PC-9 (cell line): ENCODE measurements at places on chromosomes 12 and 14.

GRCh38 chr12:28446031-28446430 is 255.8 kb downstream of the CCDC91 start:
- DNase-seq, result no peak

DNA sequence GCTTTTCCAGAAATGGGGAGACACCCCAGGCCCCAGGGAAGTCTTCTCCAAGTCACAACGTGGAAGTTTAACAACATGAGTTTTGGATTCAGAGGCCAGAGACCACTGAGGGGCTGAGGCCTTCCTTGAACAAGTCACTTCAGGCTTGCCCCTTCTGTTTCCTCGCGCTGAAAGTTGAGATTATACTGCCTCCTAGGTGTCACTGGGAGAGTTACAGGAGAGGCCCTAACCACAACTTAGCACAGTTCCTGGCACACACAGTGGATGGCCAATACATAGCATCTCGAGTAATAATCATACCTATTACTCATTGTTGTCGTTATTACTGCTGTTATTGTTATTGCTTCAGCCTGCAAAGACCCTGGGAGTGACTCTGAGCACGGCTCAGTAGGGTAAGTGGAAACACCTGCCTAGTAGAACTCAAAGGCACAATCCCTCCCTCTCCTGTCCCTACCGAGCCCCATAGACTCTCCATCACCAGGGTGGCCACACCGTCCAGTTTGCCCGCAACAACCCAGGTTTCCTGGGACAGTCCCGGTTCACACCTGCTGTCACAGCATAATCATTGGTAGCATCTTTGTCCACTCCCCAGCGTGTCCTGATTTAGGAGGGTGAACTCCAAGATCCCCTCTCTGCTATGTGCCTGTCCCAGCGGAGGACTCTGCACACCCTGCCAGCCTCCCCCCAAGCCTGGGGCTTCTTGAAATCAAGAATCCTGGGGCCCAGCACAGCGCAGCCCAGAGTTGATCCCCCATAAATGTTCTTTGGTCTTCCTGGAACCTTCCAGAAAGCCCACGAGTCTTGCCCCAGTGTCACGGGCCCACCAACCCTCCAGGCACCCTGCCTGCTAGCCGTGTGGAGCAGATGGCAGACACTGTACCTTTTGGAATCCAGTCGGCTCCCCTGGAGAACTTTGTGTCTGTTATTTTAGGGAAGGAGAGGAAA is 85.0 kb downstream of the SYNE3 start:
- no peak for DNase-seq

GRCh38 chr14:95348395-95349080 is 28.8 kb upstream of the CLMN start:
- DNase-seq, result no peak

DNA sequence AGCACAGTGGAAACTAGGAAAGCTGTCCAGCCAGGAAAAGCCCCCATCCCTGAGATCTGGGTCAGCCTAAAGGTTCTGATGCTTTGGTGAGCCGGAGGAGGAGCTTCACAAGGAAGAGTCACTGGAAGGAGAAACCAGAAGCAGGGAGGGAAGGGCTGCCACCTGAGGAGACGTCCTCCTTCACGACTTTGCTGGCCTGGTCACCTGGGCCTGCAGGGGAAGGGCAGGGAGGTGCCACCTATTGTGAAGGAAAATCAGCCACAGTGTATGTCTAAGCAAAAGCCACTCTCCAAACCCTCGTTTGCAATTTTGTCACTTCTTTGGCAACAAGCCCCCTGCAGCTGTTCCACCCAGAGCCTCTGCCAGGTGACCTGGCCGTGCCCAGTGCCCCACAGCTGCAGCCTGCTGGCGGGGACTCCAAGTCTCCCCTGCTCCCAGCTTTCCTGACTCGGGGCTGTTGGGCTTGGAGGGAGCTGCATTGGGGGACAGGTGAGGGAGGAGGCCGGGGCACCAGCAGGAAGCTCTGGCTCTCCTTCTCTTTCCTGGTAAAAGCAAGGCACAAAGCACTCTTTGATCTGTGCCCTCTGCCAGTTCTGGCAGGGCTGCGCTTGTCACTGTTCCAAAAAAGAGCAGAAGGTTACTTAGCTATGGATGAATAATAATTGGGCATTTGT is 120.9 kb upstream of the BCL2L14 start:
- DNase-seq, result peak; percentile 23

DNA sequence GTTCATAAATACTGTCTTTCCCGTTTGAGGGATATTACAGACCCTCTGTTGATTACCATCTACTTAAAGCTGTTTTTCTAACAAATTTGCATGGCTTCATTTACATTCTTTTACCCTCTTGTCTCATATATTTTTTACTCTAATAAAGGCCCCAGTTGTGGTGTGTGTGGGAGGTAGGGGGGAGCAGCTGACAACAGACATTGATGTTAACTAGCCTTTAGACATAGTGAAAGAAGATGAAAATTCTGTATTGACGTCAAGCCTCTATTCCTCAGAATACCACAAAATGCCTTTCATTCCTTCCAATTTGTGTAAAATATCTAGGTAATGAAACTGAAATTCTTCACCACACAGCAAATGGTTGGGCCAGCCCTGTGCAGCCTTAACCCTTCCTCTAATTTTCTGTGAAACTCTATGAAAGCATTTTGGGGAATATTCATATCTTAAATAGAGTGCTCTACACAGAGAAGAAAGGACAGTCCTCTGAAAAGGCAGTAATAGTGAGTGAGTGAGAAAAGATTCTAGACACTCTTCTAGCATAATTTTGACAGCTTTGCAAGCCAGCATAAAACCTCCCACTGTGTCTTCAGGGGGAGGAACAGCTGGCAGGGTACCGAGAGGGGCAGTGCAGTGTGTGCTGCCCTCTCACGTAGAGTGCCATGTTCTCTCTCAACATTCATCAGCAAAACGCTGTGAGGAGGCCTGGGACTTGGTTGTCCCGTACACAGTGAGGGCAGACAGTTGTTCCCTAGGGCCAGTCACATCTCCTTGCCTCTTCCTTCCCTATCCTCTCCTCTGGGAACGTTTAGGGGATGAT is 20.1 kb upstream of the CERS5 start:
- DNase-seq, result no peak

DNA sequence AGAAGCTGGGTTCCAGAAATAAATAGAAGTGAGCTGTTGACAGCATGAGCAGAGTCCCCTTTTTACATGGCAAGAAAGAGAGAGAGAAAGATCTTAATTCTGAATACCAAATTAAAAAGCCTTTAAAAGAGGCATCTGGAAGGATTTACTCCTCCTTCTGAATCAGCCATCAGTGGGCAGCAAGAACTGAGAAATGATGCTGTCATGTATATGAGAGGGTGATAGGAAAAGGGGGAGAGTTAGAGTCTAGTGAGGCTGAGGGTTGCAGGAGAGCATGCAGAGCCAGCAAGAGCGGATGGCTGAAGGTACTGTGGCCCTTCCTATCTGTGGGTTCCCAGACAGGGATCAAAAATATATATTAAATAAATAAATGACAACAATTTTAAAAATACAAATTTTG is 34.5 kb upstream of the GNG2 start:
- DNase-seq, result no peak

DNA sequence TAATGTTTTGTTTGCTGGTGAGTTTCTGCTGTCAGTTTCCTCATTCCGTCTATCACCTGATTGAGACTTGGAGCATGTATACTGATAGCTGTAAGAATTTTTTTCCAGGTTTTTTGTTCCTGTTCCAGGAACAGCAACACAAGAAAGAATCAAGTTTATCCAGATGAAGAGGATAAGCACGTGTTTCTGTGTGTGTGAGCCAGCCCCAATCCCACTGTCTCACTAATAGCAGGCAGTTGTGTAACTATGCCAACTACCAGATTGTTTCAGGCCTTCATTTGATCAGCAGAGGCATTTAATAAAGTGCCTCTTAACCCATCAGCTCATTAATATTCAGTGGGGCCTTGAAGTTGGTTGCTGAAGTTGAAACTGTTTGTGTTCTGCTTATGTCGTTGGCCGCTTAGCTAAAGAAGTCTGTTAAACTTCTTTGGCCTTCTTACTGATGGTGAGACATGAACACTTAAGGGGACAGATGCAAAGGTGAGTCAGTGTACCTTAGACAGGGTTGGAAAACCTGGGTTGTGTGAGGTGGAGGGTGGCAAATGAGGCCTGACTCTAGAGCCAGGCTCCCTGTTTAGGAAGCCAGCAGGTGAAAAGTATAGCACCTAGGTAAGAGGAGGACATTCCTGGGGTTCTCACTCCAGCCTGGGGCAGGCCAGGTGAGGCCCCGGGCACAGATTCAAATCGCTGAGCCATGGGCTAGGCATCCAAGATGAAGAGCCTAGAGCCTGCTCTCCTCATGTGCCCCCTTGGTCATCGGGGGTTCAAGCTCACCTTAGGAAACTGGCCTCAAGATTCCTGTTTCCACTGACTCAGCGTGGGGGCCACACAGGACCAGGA is 3.7 kb downstream of the ANKRD13A start:
- peak; percentile 91 for DNase-seq

- no peak for DNase-seq
Observed at GRCh38 chr12:128853600-128854197, 421 bp downstream of the GLT1D1 start.

GRCh38 chr14:99231850-99232713 is 39.9 kb downstream of the BCL11B start:
- no peak for DNase-seq

DNA sequence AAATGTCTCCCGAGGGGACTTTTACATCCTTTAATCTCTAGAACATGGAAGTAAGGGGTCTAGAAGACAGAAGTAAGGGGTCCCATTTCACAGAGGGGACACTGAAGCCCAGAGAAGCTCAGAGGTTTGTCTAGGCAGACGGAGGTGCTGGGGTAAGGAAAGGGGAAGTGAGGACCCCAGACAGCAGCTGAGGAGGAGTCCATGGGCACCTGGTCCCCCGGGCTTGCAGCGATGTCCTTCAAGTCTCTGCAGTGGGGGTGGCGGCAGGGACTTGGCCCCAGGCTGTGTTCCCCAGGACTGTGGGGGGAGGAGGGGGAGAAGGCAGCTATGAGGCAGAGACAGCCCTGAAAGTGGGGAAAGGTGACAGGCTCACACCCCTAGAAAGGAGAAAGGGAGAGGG is 30.7 kb downstream of the DTX1 start:
- no peak for DNase-seq

DNA sequence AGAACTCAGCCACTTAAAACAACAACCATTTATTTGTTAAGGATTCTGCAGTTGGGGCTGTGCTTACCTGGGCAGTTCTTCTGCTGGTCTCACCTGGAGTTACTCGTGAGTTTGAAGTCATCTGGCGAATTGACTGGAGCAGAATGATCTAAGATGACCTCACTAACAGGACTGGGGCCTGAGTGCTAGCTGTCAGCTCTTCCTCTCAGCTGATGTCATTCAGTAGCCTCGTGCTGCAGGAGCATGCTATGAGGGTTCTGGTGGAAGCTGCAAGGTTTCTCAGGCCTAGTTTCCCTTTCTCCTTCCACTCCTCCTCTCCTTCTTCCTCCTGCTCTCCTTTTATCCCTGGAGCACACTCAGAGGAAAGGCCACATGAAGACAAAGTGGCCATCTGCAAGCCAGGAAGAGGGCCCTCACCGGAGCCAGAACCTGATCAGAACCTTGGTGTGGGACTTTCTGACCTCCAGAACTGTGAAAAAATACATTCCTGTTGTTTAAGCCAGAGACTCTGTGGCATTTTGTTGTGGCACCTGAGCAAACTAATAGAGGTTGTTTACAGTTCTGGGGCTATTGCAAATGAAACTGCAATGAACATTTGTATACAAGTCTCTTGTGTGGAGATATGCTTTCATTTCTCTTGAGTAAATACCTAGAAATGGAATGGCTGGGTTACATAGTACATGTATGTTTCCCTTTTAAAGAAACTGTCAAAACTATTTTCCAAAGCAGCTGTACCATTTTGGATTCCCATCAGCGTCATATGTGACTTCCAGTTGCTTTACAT is 21.9 kb upstream of the MAP3K9 start:
- no peak for DNase-seq

GRCh38 chr12:51393676-51394545 is 2.7 kb upstream of the GALNT6 start:
- no peak for DNase-seq

DNA sequence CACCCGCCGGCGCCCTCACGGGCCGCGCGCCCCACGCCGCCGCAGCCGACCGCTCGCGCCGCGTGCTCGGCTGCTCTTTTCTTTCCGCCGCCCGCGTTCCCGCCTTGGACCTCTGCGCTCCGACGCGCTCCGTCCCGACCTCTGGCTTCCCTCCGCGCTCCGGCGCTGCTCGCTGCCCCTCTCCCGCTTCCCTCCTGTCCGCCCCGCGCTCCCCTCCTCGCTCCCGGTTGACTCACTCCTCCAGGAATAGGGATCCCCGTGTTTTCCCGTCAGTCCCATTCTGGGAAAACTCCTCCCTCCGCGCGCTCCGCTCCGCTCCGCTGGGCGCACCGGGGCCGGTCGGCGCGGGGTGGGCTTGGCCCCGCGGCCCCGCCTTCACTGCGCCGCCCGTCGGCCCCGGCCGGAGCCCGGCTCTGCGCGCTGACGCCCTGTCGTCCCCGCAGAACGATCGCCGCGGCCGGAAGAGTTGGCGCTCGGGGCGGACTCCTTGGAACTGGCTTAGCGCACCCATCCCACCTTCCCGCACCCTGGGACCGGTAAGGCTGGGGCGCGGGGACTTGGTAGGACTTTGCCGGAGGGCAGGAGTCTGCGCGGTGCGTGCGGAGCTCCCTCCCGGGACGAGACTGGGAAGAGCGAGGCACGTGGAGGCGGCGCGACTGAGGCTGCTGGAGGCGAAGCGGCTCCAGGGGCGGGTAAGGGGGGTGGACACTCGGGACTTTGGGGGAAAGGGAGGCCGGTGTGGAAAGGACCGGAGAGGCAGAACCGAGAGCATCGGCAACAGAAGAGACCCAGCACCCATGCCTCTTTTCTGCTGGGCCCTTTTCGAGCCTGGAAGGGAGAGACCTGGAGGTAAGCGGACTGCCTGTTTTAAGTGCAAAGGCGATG is 550 bp downstream of the TEAD4 start:
- peak; percentile 41 for DNase-seq

GRCh38 chr12:49568442-49569162 is 660 bp upstream of the MCRS1 start:
- no peak for DNase-seq

DNA sequence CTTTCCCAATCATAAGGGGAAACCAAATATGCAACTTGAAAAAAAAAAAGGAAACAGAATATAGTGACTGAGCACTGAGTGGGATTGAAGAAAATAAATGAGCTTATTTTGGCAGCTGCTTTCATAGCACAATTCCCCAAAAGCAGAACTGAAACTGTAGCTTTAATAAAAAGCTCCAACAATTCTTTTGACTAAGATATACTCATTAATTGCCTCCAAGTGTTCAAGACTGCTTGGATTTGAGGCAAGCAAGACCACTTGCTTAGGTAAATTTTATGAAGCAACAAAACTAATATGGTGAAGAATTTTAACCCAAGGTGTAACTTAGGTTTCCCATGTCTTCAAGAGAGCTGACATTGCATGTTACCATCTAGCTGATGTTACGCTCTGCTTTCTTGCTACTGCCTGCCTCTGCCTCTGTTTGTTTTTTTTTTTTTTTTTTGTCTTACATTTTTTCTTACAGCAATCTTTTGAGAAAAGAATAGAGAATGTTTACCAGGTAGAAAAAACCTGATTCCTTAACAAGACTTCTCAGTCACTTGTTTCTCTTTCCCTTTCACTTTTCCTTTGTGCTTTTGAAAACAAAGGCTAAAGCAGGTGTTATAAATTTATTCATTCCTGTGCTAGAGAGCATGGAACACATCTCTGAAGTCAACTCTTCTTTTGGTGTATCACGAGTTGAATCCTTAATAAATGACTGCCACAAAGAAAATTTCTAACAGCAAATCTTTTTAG is 134.4 kb downstream of the BCAT1 start:
- DNase-seq, result no peak
